NCI-H2107 (cell line): ENCODE measurements at places on chromosomes 12 and 14.

- DNase-seq: no peak
These were observed 16.1 kb upstream of the KRT73 start for GRCh38 chr12:52634266-52635056.

DNA sequence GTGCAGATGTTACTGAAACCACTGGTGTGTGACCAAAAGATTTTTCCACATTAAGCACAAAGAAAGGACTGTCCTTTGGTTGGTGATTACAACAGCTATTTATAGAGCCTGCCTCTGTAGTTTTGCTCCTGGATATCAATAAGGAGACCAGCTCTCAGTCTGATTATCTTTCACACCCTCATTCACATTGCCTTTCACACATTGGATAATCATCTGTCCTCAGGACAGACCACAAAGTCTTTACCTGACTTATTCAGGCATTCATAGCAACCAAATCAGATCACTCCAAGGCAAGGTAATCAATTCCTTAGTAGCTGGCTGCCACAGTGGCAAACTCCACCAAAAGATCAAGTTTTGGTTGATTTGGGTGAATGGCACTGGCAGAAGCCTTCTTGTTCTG, 59.6 kb upstream of the CPSF6 start:
- DNase-seq: no peak

- no peak for DNase-seq
These were observed 24.0 kb upstream of the IRF2BPL start for GRCh38 chr14:77052281-77053044.

DNA sequence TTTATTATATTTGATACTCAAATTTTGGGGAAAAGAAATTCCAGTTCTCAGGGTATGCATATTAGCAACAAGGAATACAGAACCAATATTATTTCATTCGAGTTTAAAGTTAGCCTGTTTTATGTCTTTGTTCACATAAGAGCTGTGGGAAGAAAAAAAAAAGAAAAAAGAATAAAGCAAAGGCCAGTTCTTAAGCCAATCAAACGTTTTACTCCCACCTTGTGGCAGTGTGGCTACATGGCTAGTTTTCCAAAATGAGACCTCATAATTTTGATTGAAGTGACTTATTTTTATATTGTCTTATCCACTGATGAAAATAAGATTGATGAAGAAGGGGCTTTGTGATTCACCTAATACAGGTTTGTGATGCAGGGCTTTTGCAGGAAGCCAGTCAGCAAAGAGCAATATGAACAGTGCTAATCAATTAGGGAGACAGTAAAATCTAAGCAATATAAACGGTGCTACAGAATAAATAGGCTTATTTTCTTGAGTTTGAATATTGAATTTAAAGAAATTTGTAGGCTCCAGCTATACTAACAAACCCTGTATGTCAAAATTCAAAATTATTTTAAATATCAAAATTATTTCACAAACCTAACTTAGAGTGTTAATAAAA, 624.1 kb upstream of the FOXG1 start:
- DNase-seq: peak; percentile 30

DNA sequence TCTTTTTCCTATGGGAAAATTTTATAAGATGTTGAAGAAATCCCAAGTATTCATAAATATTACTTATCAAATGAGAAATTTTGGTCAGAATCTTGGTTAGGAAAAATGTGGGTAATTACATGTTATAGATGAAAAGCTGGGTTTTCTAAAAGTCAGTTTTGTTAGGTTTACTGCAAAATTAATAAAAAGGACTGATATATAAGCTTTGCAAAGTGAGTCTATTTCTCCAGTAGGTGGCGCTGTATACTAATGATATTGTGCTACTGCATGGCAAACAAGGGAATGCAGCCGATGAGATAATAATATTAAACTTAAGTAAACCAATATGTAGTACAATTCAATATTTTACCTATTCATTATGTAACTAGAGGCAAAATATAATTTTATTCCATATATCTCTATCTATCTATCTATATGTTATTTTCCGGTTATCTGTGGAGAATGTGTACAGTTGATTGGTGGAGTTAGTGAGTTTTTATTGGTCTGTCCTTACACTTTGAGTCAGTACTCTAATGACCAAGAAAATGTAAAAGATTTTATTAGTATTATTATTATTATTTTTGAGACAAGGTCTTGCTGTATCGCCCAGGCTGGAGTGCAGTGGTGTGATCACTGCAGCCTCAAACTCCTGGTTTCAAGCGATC, 32.9 kb downstream of the MIPOL1 start:
- DNase-seq: peak; percentile 59
